ENCODE measurements at places on chromosomes 3 and 15.

DNA sequence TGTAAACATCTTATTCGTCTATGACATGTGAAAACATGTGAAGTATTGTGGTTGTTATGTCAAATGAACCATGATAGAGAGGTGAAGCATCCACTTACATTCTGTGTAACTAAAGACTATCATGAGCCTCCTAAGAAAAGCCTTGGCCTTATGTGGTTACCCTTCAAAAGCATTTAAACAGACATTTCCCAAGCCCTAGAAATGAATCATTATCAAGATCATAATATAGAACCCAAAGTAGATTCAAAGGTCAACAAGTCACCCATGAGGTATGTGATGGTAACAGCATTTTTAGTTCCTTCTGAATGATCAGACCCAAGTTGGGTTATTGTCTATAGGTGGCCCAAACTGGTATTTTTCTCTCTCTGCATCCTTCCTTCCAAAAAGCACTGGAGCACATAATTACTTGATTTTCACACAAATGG, 408.0 kb downstream of the TBL1XR1 start:
- DNase-seq: no peak

GRCh38 chr15:101646672-101647071, 5.5 kb downstream of the TM2D3 start:
- DNase-seq: no peak

DNA sequence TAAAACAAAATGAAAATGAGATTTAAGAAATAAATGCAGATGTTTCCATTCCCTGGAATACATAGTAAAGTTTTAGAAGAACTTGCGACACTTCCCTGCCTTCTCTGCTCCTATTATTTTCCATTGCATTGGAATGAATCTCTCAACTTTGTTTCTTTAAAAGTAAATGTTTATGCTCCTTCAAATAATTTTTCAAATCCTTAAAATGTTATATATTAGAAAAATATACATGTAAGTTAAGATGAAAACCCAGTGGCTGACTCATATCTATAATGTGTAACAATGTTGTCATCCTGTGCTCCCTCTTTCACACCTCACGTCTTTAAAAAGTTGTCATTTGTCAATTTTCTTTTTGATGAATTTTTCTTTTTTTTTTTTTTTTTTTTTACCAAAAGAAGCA, 3.6 kb downstream of the RBMS3 start:
- DNase-seq: no peak

- DNase-seq: no peak
These were observed 8.7 kb downstream of the DCUN1D1 start for GRCh38 chr3:182971637-182972036.

DNA sequence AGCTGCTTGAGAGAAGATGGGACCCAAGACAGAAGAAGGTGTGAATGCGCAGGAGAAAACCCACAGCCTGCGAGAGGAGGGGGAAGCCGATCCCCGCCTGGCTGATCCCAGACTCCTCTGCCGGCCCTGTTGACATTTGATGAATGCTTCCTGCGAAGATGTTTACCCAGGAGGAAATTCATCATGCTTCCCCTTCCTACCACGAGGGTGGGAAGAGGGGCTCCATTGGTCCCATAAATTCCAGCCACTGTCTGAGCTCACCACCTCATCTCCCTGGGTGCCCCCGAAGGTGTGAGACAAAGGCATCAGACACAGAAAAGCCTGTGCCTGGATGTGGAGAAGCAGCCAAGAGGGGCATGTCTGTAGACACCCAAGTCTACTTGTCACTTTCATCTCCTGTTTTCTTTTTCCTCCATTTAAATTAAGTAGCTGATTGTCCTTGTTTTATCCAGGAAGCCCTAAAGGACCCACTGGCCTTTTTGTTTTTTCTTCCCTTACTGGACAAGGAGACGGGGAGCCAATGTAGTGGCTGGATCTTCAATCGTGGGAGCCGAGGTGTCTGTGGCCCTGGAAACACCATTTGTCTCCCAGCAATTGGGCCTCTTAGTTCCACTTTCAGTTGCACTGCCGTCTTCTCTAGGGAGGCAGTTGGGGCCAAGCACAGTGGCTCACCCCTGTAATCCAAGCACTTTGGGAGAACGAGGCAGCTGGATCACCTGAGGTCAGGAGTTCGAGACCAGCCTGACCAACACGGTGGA, 95.3 kb upstream of the HES1 start:
- no peak for DNase-seq

DNA sequence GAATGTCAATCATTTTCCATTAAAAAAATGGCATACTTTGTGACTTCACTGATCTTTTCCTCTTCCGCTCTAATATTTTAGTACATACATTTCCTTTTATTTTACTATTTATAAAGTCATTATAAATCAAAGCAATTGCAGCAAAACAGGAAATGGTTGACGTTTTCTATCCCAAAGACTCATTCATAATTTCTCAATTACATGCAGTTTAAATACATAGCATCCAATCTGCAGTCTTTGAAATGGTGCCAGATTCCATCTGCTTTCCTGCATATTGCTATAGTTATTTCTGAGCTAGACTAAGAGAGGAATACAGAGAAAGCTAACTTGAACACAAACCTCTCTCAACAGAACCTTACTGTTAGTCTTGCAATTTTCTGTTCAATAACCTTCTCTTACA, 179.8 kb downstream of the ZPLD1 start:
- no peak for DNase-seq

DNA sequence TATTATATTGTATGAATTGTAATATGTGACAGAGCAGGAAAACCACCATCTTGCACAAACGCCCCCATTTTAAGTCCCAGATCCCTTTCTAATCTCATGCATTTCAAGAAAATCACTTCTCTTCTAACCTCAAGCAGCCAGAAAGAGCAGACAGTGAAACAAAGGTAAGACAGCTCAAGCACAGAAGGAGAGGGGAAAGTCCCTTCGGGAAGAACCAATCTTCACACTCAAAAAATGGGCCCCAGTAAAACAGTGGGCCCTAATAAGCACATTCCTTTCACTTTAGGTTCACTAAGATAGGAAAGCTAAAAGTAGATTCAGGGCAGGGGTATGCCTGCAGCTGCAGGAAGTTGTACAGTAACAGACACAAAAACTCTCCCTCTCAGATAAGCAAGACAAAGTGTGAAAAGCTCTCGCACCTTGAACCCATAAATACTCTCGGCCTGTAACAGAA, 1268.7 kb downstream of the SI start:
- no peak for DNase-seq

DNA sequence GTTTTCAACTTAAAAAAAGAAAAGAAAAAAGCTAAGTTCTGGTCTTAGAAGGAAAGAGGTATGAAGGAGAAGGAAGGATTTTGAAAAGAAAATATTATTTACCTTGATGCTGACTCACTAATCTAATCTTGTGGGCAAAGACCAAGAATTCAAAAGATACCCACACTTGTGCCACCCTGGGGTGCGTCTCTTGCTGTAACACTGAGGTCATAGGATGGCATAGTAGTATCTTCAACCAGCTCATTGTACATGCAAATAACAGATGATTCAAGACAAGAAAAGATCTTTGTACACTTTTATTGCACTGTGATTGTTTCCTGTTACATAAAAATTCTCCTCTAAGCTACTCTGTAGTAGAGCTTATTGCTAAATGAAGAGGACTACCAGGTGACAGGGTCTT, 17.3 kb downstream of the PLS1 start:
- no peak for DNase-seq

Data from WTC11 (cell line).